ENCODE measurements at places on chromosomes 1 and 21.

DNA sequence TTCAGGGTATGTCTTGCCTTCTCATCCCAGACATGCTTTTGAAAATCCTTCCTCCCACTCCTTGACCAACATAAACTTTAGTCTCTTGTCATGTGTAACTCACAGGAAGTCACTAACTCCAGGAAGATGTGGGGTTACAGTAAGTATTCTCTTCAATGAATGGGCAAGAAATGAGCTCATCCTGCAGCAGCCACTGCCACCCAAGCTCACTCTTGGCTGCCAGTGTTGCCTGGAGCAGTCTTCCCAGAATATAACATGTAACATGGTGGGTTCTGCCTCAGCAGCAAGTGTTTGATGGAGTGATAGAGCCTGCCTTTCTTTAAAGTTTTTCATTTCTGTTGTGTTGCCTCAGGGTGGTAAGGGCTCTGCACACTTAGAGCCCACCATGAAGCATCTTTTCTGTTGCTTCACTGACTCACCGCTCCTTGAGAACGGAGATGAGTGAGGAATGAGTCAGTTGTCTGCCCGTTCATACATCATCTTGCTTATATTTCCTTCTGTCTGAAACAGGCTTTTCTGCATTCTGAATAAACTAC lies 187.0 kb downstream of the TPR start:
- DNase-seq: peak; percentile 90

GRCh38 chr1:159884296-159884695 lies 15.7 kb downstream of the CFAP45 start:
- no peak for DNase-seq

- DNase-seq: no peak
These were observed 7.5 kb upstream of the LEFTY1 start for GRCh38 chr1:225896494-225896893.

DNA sequence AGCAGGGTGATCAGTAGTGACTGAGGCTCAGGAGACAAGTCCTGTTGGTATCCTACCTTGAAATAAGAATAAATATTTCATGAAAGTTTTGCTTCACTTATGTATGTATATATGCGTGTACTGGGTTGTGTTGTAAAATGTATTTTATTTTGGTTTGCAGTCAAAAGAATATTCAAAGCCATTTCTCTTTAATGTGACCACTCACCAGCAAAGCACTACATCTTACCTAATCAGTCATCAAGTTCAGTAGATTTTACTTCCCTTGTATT lies 11.0 kb downstream of the SCP2 start:
- no peak for DNase-seq

- peak; percentile 76 for DNase-seq
These were observed 570 bp upstream of the NEK7 start for GRCh38 chr1:198156111-198156744.

- DNase-seq: peak; percentile 100
These were observed at the start of gene RNU5D-1 for GRCh38 chr1:44730741-44731512. RNU5D-1 (minus strand) TSS chr1:44731170.

DNA sequence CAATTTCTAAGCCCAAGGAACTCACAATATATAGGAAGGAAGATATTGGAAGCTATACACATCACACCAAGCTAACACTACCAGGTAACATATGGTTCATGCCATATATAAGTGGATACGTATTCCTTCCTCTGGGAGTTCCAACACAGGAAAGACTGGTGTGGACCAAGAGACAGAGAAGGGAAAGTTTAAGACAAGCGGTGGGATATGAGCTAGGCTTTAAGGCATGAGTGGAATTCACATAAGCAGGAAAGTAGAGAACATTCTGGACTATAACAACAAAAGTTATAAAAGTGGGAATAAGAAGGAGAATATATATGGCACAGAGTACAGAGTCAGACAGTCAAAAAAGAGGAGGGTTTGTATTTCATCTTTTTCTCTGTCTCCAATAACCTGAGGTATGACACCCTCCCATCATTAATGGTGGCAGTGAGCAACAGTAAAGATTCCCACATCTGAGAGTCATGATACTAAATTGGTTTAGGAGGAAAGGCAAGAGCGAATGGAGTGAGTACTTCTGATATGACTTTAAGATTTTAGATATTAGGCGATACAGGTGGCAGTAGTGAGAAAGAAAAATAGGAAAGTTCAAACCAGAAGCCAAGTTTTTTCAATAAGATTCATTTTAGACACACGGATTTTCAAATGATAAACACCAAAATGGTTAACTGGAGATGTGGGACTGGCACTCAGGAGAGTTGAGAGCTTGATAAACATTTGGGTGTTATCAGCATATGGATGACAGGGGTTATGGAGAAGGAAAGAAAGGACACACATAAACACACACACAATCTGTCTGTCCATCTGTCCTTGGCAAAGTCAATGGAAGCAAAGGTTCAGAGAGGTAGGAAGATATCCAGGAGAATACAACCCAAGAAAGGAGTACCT lies 87.4 kb upstream of the TTC39A start:
- DNase-seq: peak; percentile 54

GRCh38 chr1:86259390-86259789 lies 102.8 kb upstream of the COL24A1 start:
- DNase-seq: no peak

DNA sequence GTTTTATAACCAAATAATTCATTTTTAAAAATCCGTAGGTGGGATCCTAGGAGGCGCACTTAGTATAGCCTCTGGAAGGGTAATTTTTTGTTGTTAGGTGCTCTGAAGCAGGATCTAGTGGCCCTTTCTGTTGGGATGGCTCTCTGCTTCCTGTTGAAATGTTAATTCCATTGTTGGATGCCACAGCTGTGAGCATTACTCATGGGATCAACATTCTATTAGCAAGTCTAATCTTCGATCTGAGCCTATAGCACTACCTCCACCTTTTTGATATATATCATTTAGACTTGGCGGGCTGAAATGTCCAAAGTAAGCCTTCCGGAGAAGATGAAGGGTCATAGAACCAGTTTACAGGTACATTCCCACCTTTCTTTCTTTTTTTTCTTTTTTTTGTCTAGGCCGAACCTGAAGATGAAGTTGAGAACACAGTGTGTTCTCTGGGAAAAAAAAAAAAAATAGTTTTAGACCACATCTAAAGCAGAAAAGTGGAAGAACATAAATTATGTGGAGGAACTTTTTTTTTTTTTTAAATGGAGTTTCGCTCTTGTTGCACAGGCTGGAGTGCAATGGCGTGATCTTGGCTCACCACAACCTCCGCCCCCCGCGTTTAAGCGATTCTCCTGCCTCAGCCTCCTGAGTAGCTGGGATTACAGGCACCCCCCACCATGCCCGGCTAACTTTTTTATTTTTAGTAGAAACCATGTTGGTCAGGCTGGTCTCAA lies 1.4 kb downstream of the CXADR start:
- DNase-seq: no peak

All from mesenchymal stem cell (in vitro differentiated cells and primary cell).